MCF 10A (cell line): ENCODE measurements at places on chromosomes 2 and 18.

DNA sequence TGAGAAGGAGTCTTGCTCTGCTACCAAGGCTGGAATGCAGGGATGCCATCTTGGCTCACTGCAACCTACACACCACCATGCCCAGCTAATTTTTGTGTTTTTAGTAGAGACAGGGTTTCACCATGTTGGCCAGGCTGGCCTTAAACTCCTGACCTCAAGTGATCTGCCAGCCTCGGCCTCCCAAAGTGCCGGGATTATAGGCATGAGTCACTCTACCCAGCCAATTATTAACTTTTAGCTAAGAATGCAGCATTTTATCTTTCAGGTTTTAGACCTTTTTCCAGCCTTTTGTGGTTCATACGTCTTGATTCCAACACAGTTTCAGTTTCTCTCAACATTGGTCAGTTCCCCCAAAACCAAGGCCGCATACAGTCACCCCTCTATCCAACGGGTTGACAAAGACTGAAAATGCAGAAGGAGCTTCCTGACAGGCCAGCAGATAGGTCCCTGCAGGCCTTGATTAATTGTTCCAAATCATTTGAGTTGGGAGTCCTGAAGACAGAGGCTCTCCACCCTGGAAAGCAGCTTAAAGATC, 262.2 kb upstream of the KLHL29 start:
- H3K4me1 ChIP-seq = no peaks in the 10 kb centered on the region
- no peak for DNase-seq
- H3K36me3 ChIP-seq = no peaks in the 10 kb centered on the region
- H3K27me3 ChIP-seq = peaks cover 24% of the 10 kb centered on the region
- H3K4me3 ChIP-seq = no peak overlapping the region

DNA sequence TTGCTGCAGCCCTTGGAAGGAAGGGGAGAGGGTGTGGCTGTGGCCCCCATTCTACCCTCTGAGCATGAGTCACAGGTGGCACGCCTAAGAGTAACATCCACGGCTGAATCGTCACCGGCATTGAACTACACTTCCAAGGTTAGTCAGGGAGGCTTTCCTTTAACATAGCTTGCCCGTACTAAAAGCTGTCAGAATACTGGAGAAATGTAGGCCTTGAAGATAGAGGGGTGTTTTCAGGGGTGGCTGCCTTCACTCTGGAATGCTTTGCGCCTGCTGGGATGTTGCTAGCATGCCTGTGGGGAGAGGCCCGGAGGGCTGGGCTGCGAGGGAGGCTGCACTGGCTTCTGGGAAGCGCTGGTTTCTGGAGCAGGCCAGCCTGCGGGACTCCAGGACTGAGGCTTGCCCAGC, 333.7 kb downstream of the AGAP1 start:
- H3K36me3 ChIP-seq = peaks cover 19% of the 10 kb centered on the region
- no peak overlapping the region for H3K27ac ChIP-seq
- H3K4me1 ChIP-seq = no peaks in the 10 kb centered on the region
- DNase-seq = peak; percentile 58

DNA sequence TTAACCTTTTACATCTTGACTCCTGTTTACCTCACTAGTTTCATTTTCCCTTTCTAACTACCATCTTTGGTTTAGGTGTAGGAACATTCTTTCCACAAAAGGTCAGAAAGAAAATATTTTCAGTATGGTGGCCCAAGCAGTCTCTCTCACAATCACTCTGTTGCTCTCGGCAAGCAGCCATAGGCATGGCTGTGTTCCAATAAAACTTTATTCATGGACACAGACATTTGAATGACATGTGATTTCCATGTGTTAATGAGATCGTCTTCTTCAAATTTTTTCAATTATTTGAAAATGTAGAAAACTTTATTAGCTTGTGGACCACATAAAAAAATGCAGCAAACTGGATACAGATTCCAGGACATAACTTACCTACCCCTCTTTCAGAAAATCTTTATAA, 109.7 kb upstream of the CNTNAP5 start:
- H3K4me1 ChIP-seq = peaks cover 7% of the 10 kb centered on the region
- H3K27ac ChIP-seq = no peak overlapping the region
- no peaks in the 10 kb centered on the region for H3K27me3 ChIP-seq
- H3K4me3 ChIP-seq = no peak overlapping the region
- DNase-seq = no peak
- H3K36me3 ChIP-seq = no peaks in the 10 kb centered on the region

GRCh38 chr2:219733746-219734145, 106.3 kb downstream of the SLC4A3 start:
- peaks cover 15% of the 10 kb centered on the region for H3K4me1 ChIP-seq
- H3K27me3 ChIP-seq = no peaks in the 10 kb centered on the region
- no peak for DNase-seq
- peaks cover 4% of the 10 kb centered on the region for H3K36me3 ChIP-seq
- H3K27ac ChIP-seq = peak overlapping the region; percentile 74

- H3K36me3 ChIP-seq = no peaks in the 10 kb centered on the region
- no peak overlapping the region for H3K27ac ChIP-seq
- DNase-seq = peak; percentile 28
- H3K27me3 ChIP-seq = no peaks in the 10 kb centered on the region
- no peaks in the 10 kb centered on the region for H3K4me1 ChIP-seq
Measured at GRCh38 chr2:54239427-54239826, 16.6 kb downstream of the TSPYL6 start.
